ENCODE measurements at places on chromosomes 4 and X.

- no peak for DNase-seq
Observed at GRCh38 chr4:142824368-142824767, 21.7 kb downstream of the INPP4B start.

- DNase-seq: no peak
Observed at GRCh38 chrX:11698702-11699101, 33.0 kb upstream of the ARHGAP6 start.

- DNase-seq: no peak
Observed at GRCh38 chr4:99749445-99750391, 66.9 kb upstream of the DAPP1 start.

GRCh38 chrX:39260965-39261364 is 459.7 kb downstream of the MID1IP1 start:
- no peak for DNase-seq

DNA sequence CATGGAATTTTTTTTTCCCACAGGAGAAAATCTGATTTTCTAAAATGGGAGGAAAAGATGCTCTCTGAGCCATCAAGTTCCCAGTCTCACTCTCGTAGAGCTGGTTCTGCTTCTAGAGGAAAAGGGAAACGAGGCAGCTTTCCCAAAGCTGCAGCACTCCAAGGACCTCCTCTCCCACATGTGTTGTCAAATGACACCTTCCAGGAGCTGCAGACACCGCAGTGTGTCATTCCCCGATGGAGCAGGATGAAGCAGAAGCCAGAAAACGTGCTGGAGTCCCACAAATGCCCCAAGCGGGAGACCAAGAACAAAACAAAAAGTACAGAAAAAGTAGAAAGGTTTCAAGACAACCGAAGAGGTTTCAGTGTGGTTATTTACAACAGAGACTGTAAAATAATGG is 348.1 kb downstream of the ARHGAP10 start:
- no peak for DNase-seq

DNA sequence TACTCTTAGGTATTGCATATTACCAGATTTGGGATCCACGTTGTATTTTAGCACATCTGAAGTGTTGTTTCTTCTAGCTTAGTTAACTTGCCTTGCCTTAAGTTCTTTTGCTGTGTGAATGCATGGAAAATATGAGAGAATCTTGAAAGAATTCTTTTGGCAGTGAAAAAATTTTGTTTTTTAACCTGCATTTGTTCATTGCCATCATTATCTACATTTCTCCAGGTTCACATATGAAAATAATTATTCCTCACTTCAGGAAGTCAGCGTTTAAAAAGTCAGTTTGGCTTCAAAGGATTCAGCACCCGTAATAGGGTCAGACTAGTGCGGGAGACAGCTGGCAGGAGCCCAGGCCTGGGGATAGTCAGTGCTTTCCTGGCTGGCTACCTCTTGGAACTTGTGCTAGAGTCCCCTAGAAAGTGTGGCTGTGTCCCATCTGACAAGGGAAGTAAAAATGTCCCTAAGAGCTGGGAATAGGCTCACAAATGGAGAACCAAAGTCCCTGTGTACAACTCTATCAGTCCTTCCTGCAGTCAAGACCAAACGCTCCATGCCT is 251.9 kb upstream of the KLF3 start:
- DNase-seq: no peak

DNA sequence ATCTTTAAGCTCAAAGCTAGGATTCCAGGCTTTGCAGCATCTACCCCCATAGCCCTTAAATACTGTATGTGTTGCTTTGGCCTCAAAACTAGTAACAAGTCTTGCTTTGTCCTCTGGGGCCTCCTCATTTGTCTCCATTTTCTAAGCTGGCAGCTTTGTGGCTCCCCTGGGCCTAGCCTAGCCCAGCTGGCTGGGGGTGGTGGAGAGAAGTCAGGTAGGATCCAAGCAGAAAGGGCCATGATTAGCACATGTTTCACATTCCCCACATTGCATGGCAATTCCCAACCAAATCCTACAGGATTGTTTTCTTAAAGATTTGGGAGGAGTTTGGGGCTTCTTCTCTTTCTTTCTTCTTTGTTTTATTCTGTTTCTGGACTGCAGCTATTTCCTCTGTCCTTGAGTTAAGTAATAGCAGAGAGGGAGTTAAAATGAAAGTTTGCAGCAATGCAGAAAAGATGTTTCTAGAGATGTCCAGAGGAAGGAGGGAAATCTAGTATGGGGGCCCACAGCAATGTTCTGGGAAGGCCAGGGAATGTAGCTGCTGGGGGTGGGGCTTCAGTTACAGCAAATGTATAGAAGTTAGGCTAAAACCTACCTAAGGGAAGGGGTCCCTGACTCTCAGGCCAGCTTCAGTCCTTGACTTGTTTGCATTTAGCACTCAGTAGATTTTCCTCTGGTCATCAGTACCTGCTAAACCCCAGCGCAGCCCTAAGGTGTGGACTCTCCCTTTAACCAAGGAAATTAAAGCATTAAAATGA is 92.1 kb downstream of the SHROOM4 start:
- DNase-seq: no peak

GRCh38 chrX:31132821-31133241 is 61.0 kb upstream of the FTHL17 start:
- no peak for DNase-seq

GRCh38 chr4:105741548-105741947 is 33.0 kb downstream of the GSTCD start:
- DNase-seq: no peak

DNA sequence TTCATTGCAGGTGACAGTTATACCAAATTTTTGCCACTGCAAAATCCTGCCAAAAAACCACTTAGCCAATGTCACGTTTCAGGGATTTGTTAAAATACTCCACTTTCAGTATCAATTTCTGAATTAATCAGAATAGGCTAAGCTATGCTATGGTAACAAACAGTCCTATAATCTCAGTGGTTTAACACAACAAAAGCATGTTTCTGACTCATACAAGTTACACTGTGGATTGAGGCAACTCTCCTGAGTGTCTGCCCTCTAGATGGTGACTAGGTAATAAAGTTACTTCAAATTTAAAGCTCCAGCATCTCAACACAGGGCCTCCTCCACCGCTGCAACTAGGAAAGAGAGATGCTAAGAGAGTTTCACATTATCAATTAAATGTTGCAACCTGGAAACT is 23.0 kb upstream of the RADX start:
- DNase-seq: no peak

- no peak for DNase-seq
Observed at GRCh38 chr4:82201805-82202641, 171.8 kb downstream of the HNRNPD start.

DNA sequence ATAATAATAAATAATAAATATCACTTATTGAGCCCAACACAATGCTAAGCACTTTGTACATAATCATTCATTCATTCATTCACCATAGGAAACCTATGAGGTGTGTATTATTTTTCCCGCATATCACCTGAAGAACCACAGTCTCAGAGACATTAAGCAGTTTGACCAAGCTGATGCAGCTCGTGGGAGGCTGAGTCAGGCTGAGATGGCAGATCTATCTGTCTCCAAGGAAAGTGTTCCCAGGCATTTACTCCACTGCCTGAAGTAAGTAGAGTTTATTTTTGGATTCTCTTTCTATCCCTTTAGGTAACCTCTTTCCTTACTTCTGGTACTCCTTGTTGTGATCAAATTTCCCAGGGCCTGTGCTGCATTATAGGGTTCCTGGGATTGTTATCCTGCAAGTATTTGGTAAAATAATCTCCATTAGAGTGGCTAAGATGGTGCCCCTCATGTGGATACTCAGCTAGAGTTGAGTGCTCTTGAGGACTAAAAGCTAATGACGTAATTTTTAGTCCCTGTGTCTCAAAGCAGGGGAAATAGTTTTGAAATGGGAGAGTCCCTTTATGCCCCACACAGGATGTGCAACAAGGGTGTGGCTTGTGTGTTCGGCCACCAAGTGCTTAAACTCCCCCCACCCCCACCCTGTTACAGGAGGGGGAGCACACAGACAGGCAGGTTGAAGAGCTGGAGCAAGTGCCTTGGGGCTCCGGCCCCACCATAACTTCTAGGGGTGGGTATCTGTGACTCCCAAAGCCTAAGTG is 467.0 kb downstream of the STIM2 start:
- DNase-seq: no peak

- DNase-seq: no peak
Observed at GRCh38 chr4:3447431-3448395, 5.9 kb downstream of the HGFAC start.

- DNase-seq: no peak
Observed at GRCh38 chrX:38595801-38596200, 34.5 kb downstream of the TSPAN7 start.

DNA sequence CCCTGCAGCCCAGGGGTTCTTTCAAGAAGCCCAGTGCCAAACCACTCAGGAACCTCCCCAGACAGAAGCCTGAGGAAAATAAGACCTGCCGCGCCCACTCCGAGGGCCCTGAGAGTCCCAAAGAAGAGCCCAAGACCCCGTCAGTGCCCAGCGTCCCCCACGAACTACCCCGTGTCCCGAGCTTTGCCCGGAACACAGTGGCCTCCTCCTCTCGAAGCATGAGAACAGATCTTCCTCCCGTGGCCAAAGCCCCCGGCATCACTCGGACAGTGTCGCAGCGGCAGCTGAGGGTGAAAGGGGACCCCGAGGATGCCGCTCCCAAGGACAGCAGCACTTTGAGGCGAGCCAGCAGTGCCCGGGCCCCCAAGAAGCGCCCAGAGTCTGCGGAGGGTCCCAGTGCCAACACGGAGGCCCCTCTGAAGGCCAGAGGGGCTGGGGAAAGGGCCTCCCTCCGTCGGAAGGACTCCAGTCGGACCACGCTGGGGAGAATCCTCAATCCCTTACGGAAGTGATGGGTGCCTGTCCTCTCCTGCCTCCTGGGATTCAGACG is 40.2 kb downstream of the FHDC1 start:
- no peak for DNase-seq

- no peak for DNase-seq
Observed at GRCh38 chr4:114366368-114366767, 232.2 kb upstream of the UGT8 start.

DNA sequence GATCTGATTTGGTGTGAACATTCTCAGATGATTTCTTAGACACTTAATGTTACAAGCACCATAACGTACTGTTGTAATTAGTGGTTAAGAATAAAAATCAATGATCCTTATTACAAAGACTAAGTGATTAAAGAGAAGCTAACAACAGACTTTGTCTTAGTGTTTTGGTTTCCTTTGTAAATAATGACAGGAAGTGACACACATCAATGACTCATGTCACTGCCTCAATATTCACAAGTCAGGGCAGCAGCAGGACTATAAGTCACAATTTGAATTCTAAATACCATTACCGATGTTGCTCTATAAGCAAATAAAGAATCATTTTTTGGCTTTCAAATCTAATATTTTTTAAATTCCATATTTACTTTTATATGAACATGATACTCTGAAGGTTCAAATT is 115.8 kb upstream of the FAT4 start:
- no peak for DNase-seq

DNA sequence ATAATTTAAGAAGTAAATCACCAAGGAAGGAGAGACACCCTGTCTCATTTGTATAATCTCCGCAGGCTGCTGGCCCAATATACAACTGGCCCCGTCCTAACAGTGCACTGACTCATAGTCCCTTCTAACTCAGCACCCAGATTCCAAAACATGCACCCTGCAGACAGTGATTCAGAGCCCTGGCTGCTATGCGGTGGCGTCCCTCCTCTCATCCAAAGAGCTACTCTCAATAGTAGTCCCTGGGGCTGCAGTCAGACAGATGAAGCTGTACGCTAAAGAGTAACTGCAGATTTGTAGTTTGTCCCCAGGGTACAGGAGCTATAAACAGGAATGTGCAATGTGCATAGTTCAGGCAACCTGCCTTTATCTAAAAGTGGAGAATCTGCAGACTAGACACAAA is 23.0 kb downstream of the GABRA3 start:
- DNase-seq: no peak

- no peak for DNase-seq
Observed at GRCh38 chrX:87808576-87809243, 291.1 kb downstream of the KLHL4 start.

GRCh38 chrX:105273326-105273725 is 52.8 kb upstream of the TEX13A start:
- no peak for DNase-seq

GRCh38 chrX:14039344-14039743 is 9.7 kb upstream of the GEMIN8 start:
- no peak for DNase-seq

DNA sequence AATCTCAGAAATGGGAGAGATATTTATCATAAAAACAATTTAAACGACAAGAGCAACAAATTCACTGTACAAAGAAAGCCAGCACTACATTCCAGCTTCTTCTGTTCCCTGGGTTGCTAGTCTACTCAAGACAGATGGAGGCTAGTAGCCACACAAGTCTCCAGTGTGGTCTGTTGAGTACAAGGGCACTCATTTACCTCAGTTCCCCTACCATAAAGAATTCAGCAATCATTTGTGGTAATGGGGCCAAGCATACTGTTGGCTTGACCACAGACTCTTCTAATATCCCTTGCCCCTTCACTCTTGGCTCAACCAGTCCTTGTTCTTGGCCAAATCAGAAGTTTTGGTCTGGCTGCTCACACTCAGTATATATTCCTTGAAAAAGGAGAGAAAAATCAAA is 212.3 kb downstream of the COX18 start:
- DNase-seq: no peak

All from mesenteric fat pad (tissue), 1 donor.